Activated CD4-positive, alpha-beta T cell treated with anti-CD3 and anti-CD28 coated beads for 24 hours (primary cell): ENCODE measurements at places on chromosomes 13 and 19.

DNA sequence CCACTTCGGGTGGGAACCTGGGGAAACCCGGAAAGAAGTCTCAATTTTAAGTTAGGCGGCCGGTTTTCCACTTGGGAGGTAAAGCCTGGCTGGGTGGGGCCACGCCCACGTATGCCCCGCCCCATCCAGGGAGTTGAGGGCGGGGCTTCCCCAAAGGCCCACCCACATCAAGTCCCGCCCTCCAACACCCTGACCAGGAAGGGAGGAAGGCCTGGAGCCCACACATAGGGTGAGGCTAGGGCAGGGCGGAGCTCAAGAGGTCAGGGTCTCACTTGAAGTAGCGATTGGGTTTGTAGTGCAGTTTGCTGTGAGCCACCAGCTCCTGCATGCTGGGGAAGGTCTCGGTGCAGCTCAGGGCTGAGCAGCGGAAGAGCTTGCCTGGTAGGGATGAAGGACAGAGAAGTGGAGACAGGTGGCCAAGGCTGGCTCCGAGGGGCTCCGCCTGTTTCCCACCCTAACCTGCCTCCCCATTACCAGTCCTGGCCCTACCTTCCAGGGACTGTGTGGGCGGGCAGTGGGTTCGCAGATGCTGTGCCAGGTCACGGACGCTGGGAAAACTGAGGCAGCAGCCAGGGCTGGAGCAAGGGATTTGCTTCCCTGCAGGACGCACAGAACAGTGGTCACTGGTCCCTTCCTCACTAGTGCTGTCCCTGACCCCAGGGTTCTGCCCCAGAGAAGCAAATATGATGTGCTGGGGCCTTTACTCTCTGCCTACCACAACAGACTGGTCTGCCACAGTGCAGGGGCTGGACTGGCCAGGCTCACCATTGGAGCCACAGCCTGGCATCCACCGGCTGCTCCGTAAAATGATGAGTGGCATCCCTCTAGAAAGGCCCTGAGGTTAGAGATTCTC is 1.6 kb downstream of the ZNF414 start:
- DNase-seq = no peak

GRCh38 chr13:37340901-37341670 is 235.6 kb upstream of the CSNK1A1L start:
- DNase-seq = no peak

- no peak for DNase-seq
These were observed 102.3 kb upstream of the ABCC4 start for GRCh38 chr13:95403349-95404140.

GRCh38 chr19:3186891-3187661 is 1.3 kb downstream of the NCLN start:
- no peak for DNase-seq

DNA sequence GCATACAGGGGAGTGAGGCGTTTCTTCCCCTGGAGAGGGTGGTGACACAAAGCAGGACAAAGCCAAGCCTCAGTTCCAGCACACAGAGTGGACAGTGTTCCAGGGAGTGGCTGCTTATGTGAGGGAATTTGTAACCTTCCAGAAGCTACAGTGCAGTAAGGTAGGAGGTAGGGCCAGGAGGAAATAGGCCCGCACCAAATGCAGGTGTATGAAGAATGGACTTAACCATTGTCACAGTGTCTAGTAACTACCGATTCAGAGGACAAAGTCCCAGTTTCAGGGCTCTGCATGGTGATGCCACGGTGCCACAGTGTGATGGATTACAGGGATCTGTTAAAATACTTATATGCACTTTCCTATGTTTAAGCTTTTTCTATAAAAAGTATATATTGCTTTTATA is 135.3 kb downstream of the ZIC5 start:
- DNase-seq = no peak

- no peak for DNase-seq
These were observed 3.9 kb upstream of the GSK3A start for GRCh38 chr19:42246143-42246921.

DNA sequence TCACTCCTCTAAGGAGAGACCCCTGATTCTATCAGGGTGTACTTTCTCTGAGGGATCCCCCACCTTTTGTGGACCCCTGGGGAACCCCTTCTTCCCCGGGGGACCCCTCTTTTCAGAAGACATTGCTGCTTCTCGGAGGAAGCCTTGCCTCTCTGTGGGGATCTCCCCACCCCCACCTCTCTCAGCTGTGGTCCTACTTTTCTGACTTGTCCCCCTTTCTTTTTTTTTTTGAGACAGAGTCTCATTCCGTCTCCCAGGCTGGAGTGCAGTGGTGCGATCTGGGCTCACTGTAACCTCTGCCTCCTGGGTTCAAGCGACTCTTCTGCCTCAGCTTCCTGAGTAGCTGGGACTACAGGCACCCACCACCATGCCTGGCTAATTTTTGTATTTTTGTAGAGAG is 18.4 kb upstream of the GATAD2A start:
- DNase-seq = no peak

GRCh38 chr13:59472134-59472533 is 691.6 kb downstream of the DIAPH3 start:
- no peak for DNase-seq

- no peak for DNase-seq
These were observed 57.7 kb upstream of the TUBA3C start for GRCh38 chr13:19239114-19239860.

DNA sequence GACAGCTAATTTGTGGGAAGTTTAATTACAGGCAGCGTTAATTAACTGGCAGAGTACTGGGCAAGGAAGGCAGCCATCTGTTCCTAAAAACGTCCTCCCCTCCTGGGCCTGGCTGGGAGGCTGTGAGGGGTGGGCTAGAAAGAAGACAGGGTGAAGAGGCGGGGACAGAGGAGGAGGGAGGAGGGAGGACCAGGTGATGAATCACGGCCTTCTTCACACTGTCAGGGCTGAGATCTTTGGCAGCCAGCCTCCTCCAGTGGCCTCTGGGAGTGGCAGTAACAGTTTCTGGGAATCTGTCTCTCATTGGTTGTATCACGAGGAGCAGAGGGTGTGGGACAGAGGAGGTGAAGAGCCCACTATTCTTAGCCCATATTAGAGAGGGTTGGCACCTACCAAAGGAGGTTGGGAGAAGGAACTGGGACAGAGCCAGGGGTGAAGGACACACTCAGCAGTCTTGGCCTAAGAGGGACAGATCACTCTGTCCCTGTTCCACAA is 9.6 kb upstream of the ZNRF4 start:
- no peak for DNase-seq

DNA sequence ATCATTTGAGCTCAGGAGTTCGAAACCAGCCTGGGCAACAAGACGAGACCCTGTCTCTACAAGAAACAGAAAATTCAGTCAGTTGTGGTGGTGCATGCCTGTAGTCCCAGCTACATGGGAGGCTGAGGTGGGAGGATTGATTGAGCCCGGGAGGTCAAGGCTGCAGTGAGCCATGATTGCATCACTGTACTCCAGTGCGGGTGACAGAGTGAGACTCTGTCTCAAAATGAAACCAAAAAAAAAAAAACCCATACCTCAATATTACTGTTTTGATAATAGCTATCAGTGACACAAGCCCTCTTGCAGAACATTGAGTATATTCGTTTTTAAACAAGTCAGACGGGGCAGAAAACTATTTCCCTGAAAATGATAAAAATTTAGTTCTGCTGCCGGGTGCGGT is 16.2 kb downstream of the ZNF791 start:
- DNase-seq = no peak

GRCh38 chr13:95791084-95791722 is 114.3 kb downstream of the DNAJC3 start:
- no peak for DNase-seq

GRCh38 chr19:13795595-13796300 is 505 bp downstream of the ZSWIM4 start:
- DNase-seq = no peak

DNA sequence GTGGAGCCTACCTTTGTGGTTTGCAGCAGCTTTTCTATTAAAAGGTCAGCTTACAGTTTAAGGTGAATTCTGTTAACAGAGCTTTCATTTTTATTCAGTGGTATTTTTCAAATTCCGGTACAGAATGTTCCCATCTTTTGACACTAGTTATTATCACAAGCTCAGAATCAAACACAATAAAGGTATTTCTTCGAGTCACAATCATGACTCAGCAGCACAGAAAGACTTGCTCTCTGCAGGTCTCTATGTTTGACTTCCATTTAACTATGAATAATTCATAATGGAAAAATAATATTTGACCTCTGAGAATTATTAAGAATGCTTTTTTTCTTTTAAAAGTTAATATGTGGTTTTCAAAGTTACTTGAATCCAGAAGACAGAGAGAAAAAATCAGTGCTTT is 28.2 kb downstream of the DACH1 start:
- DNase-seq = no peak

DNA sequence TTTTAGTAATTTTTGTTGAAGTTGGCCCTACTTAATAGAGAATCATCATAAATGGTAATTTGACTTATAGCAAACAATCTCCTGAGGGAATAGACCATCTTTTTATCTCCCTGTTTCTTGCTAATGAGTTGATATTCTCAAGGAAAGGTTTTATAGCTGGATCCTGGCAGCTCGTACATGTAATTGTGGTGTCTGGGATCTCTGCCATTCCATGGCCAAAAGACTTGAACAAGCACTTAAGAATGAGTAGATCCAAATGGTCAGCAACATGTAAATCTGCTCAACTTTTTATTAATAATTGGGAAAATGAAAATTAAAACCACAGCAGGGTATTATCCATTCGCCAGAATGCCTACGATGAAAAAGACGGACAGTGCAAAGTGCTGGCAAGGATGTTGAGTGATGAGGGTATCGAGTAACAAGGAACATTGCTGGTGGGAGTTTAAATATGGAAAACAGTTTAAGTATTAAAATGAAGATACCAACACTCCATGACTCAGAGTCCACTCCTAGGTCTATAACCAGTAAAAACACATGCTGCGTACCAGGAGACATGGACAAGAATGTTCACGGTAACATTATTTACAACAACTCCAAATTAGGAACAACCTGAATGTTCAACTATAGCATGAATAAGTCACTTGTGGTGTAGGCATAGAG is 5.1 kb upstream of the GPR18 start:
- DNase-seq = no peak

GRCh38 chr13:66803808-66804456 is 426.2 kb downstream of the PCDH9 start:
- DNase-seq = no peak

DNA sequence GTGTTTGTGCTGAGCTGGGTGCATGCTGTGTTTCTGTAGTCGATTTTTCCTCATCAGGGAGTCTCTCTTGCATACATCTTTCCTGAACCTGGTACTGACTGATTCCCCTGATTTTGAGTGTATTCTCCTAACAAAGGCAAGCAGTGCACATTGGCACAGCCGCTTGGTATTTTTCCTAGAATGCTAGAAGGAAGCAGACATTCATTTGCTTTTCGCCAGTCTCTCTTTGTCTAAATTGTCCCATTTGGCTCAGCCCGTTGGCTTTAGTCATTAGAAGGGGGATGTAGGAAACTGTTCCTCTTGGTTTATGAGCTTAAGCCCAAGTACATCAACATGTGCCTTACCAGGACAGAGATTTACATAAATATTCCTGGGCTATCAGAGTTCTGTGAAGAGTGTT is 266.1 kb upstream of the TMTC4 start:
- DNase-seq = no peak

DNA sequence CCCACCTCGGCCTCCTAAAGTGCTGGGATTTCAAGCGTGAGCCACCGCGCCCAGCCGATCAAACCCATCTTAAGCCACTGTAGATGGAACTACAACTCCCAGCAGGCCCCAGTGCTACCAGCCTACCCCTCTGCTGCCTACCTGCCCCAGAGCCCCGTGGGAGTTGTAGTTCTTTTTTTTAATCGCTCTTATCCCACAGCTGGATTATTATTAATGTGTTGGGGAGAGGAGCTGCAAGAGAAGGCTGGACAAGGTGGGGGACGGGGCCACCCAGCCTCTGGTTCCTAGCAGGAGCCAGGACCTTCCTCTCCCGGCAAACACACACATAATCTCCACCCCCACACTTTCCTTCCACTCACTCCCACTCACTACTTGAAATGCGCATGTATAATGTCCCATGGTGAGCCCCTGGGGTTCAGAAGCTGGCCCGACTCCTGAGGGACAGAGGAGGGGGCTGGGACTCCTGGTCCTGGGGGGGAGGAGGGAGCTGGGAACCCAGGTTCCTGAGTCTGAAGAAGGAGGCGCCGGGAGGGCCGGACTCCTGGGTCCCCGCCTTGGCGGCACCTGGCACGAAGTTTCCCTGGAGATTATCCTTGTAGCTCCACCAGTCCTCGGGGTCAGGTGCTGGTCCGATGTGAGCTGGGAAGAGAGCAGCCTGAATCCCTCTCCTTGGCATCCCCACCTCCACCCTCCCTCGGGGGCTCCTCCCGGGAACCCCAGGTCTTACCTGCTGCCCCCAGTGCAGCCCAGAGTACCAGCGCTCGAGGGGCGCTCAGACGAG is 958 bp downstream of the CA11 start:
- no peak for DNase-seq

DNA sequence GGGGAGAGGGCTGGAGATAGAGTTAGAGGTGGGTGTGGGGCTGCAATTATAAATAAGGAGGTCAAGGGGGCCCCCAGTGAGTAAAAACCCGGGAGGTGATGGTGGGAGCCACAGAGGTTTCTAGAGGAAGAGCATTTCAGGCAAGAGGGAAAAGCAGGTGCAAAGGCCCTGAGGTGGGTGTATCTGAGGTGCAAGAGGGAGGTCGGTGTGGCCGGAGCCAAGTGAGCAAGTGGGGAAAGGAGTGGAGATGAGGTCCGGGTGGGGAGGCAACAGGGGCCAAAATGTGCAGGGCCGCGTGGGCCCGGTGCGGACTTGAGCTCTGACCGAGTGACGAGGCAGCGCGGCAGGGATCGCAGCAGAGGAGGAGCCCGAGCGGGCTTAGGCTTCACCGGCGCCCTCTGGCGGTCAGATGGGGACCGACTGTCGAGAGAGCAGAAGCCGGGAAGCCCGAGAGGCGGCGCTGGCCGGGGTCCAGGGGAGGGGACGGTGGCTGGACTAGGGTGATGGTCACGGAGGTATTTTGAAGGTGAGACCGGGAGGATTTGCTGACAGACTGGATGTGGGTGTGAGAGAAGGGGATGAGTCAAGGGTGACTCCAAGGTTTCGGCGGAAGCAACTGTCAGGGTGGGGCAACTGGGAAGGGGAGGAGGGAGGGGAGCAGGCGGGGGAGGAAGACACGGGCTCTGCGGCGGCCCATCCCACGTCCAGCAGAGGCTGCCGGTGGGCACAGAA is 17.7 kb upstream of the SPACA4 start:
- DNase-seq = peak; percentile 84

DNA sequence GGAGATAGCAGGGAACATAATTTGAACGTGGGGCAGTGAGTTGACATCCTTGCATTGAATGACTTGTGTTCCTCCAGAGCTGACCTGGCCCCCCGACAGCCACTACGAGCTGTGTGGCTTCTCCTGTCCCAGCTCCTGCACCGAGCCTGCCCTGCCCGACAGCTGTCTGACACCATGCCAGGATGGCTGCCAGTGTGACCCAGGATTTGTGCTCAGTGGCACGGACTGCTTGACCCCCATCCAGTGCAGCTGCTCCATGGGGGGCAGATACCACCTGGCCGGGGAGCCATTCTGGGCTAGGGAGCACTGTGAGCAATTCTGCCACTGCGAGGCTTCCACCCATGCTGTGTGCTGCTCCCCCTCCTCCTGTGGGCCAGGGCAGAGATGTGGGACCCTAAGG is 29.2 kb upstream of the FXYD3 start:
- DNase-seq = no peak

GRCh38 chr19:53466726-53467484 is 628 bp upstream of the ZNF813 start:
- peak; percentile 4 for DNase-seq
